ENCODE measurements at places on chromosomes 2 and 18.

DNA sequence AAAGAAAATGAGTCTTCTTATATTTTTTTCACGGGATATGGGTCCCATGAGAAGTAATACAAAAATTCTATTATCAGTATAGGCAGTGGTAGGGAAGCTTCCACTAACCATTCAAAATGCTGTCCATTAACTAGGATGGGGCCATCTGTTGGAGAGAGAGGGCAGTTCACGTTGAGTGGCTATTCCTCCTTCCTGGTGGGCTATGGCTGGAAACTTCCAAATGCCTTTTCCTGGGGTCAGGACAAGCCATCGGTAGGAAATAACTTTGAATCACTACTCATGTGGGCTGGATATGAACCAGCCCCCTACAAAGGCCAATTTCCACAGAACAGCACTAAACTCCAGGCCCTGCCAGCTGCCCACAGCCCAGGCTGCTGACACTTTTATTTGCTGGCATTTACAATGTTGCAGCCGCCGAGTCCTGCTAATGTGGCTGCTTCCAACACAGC, 156.1 kb upstream of the HNRNPA3 start:
- no peak for DNase-seq

DNA sequence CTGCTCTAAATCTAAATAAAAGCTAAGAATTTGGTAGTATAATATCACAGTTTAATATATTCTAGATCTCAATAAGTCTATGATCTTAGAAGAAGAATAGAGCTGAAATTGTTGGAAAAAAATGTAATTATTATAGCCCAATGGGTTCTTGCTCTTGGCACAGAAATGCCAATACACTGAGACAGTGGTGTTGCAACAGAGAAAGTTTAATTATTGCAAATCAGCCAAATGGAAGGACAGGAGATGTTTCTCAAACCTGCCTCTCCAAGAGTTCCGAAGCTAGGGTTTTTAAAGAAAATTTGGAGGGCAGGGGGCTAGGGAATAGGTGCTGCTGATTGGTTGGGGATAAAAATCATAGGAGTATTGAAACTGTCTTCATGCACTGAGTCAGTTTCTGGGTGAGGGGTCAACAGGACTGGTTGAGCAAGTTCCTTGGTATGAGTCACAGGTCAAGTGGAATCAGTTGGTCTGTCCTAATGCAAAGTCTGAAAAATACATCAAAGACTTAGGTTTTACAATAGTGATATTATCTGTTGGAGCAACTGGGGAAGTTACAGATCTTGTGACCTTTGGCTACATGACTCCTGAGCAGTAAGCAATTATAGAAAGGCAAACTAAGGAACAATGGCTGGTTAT, 228.6 kb downstream of the CD226 start:
- no peak for DNase-seq

DNA sequence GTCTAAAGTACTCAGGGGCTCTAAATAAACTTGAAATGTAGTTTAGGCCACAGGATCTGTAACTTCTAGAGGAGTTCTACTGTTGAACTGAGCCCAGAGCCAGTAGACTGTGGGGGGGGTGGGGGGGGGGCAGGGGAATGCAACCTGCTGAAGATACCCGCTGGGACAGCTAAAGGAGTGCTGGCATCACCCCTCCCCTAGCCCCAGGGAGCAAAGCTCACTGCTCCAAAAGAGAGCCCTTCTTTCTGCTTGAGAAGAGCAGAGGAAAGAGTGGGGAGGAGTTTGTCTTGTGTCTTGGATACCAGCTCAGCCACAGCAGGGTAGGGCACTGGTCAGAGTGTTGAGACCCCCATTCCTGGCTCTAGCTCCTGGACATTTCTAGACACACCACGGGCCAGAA, 414.0 kb upstream of the KLHL29 start:
- DNase-seq = no peak

DNA sequence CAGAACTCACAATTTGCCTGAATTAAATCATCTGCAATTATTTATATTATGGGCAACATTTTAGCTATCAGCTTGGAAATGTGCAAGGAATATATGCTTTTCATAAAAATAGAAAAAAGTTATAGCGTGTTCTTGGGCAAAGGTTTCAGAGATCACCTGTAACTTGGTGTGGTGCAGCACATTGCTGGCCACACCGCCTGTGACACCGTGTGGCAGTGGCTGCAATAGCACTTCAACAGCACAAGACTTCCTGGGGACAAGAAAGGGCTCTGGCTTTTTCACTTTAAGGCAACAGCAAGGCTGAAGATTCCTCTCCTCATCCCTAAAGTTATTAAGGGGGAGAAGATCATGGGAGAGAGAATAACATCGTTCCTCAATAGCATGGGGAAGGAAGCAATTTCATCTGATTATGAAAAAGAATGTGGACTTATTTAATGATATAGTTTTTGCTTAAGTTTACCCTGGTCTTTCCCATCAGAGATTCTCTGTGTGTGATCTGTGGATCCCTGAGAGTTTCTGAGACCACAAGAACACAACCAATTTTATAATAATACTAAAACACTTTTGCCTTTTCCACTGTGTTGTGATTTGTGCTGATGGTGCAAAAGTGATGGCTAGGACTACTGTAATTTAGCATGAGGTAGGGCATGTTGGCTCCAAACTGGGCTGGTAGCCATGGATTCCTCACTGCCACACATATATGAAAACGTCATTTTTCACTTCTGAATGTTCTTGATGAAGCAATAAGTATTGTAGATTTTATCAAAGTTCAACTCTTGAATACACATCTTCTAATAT, 15.0 kb upstream of the SERPINB3 start:
- DNase-seq = no peak

- DNase-seq = no peak
Measured at GRCh38 chr2:196915507-196916189, 10.9 kb downstream of the PGAP1 start.

DNA sequence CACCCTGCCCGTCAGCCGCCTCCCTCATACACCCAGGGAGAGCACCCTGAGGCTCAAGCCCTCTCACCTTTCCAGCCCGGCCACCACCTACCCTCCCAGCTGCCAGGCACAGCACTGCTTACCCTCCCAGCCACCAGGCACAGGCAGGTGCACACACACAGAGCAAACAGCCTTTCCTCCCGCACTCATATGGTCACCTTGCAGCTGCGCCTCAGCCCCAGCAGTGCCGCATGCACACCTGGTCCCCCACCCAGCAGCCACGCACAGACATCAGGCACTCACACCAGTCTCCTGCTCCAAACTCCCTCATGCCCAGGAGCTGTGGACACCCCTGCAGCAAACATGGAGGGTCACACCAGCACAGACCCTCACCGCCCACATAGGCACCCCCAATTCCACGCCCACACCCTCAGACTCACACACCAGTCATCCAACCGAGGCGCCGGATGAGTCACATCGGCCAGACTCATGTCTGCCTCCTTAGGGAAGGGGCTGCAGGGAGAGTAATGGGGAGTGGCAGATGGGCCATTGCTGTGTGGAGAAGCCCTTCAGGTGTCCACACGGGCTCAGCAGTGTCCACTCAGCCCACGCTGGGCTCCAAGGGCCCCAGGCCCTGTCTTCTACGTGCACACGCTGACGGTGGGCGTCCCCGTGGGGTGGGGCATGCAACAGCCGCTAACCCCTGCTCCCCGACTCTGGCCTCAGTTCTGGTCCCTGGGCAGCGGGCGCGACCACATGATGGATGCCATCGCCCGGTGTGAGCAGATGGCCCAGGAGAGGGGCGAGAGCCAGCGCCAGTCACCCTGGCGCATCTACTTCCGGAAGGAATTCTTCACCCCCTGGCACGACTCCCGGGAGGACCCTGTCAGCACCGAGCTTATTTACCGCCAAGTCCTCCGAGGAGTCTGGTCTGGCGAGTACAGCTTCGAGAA, 22.3 kb upstream of the GPR17 start:
- DNase-seq = no peak

DNA sequence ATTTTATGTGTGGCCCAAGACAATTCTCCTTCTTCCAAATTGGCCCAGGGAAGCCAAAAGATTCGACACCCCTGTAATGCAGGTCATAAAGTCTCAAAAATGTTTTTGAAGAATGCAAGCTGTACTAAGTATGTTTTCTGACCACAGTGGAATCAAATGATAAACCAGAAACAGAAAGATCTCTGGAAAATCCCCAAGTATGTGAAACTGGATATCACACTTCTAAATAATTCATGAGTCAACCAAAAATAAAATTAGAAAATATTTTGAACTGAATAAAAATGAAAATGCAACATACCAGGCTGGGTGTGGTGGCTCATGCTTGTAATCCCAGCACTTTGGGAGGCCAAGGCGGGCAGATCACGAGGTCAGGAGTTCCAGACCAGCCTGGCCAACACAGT, 34.1 kb upstream of the UBE2F start:
- DNase-seq = no peak

DNA sequence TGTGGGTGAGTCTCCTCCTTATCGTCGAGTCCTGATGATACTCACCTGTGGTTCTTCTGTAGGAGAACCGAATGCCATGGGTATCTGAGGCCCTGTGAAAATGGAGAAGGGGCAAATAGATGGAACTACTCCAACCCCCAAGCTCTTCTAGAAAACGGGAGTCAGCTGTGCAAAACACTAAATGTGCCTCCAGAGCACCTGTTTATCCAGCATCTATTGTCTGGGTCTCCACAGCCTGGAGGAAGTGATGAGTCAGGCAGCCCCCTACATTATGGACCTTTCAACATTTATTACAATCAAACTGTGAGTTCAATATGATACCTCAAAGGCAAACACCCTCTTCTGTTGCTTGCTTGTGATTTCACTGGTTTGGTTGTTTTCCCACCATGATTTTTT, 9.8 kb upstream of the LRRFIP1 start:
- no peak for DNase-seq

DNA sequence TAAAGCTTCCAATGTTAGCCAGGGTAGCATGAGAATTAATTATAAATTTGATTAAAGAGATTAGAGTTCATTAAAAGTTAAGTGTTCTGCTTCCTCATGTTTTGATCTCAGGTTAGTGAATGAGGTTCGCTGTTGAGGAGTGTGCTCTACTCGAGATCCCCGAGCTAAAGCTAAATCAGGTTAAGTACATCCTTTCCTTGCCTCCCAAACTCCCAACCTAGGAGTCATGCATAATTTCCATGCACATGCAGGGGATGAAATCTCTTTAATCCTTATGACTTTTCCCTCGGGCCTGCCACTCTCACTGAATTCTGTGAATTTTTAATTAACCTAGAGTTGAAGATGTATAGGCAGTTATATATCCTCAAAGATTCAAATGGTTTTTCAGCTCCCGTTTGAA, 156.1 kb upstream of the NCK2 start:
- DNase-seq = no peak

- DNase-seq = no peak
Measured at GRCh38 chr2:224816816-224817215, 100.7 kb upstream of the CCDC195 start.

GRCh38 chr2:141186413-141187074, 944.3 kb downstream of the LRP1B start:
- no peak for DNase-seq

- DNase-seq = no peak
Measured at GRCh38 chr2:113273027-113273551, 5.6 kb downstream of the PAX8 start.

GRCh38 chr2:24984912-24985311, 13.2 kb upstream of the DNAJC27 start:
- DNase-seq = peak; percentile 49

- no peak for DNase-seq
Measured at GRCh38 chr18:60870261-60871153, 462.7 kb upstream of the CDH20 start.

DNA sequence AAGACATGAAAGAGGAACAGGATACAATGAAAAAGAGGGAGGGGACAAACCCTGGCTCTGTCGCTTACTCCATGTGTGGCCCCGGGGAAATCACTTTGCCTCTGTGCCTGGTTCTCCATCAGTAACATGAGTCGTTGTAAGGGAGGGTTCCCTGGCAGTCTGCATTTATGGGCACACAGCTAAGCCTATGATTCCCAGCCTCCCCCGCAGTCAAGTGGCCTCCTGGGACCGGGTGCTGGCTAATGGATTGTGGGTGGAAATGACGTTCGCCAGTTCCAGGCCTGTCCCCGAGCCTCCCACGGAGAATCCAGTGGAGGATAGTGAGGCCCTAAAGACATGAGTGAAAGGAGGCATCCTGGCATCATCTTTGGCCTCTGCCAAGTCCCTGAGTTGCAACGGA, 42.7 kb downstream of the SFXN5 start:
- no peak for DNase-seq

GRCh38 chr2:72183016-72183415, 35.4 kb upstream of the CYP26B1 start:
- no peak for DNase-seq

DNA sequence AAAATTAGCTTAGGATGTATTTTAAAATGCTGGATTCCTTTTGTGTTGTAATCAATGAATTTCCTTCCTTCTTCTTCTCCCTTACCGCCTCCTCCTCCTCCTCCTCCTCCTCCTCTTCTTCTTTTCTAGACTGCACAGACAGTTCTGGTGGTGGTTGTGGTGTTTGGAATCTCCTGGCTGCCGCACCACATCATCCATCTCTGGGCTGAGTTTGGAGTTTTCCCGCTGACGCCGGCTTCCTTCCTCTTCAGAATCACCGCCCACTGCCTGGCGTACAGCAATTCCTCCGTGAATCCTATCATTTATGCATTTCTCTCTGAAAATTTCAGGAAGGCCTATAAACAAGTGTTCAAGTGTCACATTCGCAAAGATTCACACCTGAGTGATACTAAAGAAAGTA, 18.8 kb downstream of the GALR1 start:
- DNase-seq = no peak

DNA sequence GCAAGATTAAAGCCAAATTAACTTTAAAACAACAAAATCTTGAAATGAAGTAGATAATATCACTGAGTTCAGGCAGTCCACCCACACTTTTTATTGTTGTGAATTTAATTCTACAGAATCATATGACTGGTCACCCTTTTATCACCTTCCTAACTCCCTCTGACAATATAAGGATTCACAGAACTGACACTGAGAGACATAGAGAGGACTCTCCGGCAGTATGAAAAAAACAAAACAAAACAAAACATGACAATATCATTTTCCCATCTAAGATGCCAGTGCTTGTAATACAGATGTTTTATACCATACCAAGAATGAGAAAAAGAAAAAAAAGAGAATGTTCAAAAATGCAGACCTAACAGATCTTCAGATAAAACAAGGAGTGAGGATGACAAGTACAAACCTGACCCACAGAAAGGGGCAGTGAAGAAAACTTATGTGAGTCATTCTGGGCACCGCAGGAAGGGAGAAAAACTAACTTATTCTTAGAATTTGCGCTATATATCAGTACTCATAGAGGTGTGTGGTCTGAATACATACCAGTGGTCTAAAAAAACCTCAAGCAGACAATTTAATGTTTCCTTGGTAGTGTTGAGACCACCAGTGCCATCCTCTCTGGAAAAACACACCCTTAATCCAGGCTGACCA, 136.6 kb downstream of the ZAP70 start:
- no peak for DNase-seq

DNA sequence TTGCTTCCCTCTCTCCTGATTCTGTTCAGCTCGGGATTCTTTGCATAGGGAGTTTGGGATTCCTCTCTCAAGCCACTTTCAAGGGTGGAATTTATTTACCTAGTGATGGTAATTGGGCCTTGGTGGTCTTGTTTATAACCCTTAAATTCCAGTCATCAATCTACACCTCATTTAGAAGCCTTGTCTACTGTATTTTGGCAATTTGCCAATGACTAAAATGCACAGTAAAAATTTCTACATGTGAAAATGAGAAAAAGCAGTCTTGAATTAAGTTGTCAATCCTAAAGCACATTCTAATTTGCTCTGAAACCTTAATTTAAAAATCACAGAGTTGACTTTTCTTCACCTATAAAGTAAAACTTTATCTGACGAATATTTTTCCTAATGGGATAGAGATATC, 749.2 kb upstream of the CRIM1 start:
- DNase-seq = no peak

Measured in hippocampal formation (tissue), 2 donors.